ENCODE measurements at places on chromosomes 1 and 21. TPM values are rescaled to one million over a fixed set of nuclear protein-coding genes. Genes with fewer than 3 reads are reported as not detected.

Gene SLC22A15
- total RNA-seq, result 6.6 TPM

Gene SLC6A17
- not detected for total RNA-seq

Gene EPHA2
- total RNA-seq, result 3.6 TPM

Gene PIGV
- total RNA-seq, result 8.3 TPM

Gene SELE
- total RNA-seq, result 1.8 TPM

Gene OR2L2
- not detected for total RNA-seq

Gene C1QB
- total RNA-seq, result 565 TPM

Gene MRPL9
- total RNA-seq, result 52.7 TPM

Gene CRABP2
- total RNA-seq, result 16.5 TPM

Gene PADI4
- 0.22 TPM for total RNA-seq

Gene KRTAP7-1
- not detected for total RNA-seq

Gene LCA5L
- 0.66 TPM for total RNA-seq

Gene DNALI1
- 4.2 TPM for total RNA-seq

Gene TPTE
- not detected for total RNA-seq

Gene LCE1D
- total RNA-seq, result not detected

Gene BGLAP
- not detected for total RNA-seq

Gene CCDC30
- 2.3 TPM for total RNA-seq

Gene ADGRL4
- 122 TPM for total RNA-seq

Gene KCNJ15
- 6.6 TPM for total RNA-seq

Gene SPRR4
- total RNA-seq, result not detected

Gene UCK2
- total RNA-seq, result 16.3 TPM

Gene OR4F16
- not detected for total RNA-seq

Gene EVA1B
- total RNA-seq, result 96.0 TPM

Gene COL9A2
- total RNA-seq, result 7.8 TPM

Gene SAMSN1
- total RNA-seq, result 15.6 TPM

Gene PLPP3
- 149 TPM for total RNA-seq

Gene SPATA45
- not detected for total RNA-seq

Gene S100A7
- total RNA-seq, result not detected

Gene IRF6
- 1.1 TPM for total RNA-seq

Gene TTF2
- total RNA-seq, result 13.9 TPM

Gene SPSB1
- total RNA-seq, result 87.8 TPM

Gene RCAN3
- 5.3 TPM for total RNA-seq

Gene RAP1GAP
- total RNA-seq, result 0.17 TPM

Gene GUCA2B
- not detected for total RNA-seq

Gene NUF2
- 2.0 TPM for total RNA-seq

Gene OR10Z1
- total RNA-seq, result not detected

Gene EVA1C
- 27.4 TPM for total RNA-seq

Measured in subcutaneous adipose tissue (tissue), 4 donors.